ENCODE measurements at places on chromosomes 4 and X.
A peak's percentile ranks its signal among the peaks of the same experiment; 100 is the strongest.

GRCh38 chr4:48668254-48669017 lies 111.6 kb downstream of the FRYL start:
- DNase-seq: no peak

DNA sequence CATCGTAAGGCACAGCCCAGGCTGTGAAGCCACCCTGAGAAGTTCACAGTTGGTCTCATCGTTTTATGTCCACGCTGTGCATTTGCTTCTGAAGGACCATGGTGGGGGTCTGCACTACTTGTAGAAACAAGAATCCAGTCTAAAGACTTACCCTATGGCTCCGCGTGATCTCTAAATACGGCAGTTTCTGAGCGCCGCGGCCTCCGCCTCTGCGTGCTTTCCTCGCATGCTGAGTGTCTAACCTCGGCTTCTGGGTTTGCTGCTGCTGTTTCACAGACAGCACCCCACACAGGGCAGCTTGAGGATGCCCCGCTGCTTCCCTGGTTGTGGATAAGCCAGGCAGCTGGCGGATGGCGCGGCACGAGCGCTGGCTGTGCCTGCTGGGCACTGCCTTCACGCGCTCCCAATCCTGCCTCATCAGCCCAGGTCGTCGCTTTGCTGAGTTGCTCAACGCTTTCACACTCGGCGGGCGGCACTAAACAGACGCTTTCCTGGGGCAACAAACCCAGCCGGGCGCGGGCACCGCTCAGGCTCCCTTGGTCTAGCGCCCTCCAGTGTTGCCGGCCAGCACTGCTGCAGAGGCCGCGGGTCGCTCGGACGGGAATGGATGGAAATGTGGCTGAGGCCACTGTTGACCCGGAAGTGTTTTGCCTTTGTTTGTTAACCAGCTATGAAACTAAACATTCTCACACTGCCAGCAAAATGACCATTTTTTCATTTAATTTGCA lies 39.2 kb downstream of the FGFRL1 start:
- DNase-seq: no peak

DNA sequence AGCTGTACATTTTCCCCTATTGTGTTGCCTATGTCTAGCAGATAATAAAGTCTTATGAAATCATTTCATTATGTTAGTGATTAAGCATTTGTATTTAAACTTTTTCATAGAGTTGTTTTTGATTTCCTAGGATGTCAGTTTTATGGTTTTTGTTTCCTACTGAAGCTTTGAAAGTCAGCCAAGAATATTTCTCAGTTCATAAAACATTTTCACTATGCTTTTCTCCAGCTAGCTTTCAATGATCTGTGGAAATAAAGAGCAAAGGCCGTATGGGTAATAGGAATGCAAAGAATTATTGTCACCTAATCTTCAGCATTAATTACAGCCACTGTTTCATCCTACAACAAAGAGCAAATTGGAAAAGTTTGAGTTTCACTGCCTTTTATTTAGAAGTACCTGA lies 145.7 kb upstream of the NUDT6 start:
- no peak for DNase-seq

GRCh38 chr4:46081248-46081647 lies 42.6 kb downstream of the GABRG1 start:
- DNase-seq: no peak

- no peak for DNase-seq
Observed at GRCh38 chr4:77125961-77126360, 31.0 kb upstream of the CCNG2 start.

DNA sequence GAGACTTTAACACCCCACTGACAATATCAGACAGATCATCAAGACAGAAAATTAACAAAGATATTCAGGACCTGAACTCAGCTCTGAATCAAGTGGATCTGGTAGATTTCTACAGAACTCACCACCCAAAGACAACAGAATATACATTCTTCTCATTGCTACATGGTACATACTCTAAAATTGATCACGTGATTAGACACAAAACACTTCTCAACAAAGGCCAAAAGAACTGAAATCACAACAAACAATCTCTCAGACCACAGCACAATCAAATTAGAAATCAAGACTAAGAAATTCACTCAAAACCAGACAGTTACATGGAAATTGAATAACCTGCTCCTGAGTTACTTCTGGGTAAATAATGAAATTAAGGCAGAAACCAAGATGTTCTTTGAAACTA lies 49.6 kb downstream of the DACH2 start:
- no peak for DNase-seq

GRCh38 chrX:31331928-31332327 lies 260.1 kb upstream of the FTHL17 start:
- DNase-seq: no peak

DNA sequence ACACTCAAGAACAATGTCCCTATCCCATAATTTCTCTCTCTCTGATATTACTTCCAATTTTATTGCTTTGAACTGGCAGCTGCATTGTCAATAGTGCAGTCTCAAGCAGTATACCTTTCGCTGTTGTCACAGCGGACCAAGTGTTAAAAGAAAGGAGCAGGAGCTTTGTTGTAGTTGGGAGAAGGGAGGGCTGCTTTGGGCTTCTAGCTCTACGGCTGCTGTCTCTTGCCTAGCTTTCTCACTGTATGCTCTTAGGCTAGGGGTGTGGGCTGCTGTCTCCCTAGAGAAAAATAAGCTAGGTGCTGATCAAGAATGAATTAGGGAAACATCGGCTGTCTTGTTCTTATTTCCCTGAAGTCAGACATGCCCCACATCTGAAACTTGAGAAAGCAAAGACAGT lies 52.5 kb downstream of the TRPC5OS start:
- no peak for DNase-seq

GRCh38 chr4:165541851-165542459 lies 163.1 kb downstream of the CPE start:
- no peak for DNase-seq

DNA sequence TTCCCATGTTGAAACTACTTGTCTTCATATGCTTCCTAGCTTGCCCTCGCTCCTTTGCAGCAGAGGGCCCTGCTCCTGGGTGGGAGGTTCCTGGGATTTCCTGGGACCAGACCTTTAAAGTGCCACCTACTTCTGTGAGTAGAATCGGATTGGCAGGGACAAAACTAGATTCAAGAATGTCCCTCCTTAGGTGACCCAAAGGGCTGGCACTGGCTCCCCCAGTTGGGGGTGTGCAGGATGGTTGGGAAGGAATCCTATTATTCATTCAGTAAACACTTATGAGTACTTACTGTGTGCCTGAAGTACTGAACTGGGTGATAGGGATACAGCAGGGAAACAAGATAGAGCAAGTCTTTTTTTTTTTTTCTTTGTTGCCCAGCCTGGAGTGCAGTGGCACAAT lies 2.6 kb upstream of the KANTR start:
- no peak for DNase-seq

- no peak for DNase-seq
Observed at GRCh38 chrX:42680666-42681065, 97.3 kb downstream of the PPP1R2C start.

- DNase-seq: no peak
Observed at GRCh38 chr4:129515356-129515755, 419.4 kb downstream of the C4orf33 start.

GRCh38 chr4:48944756-48945241 lies 38.2 kb upstream of the OCIAD2 start:
- DNase-seq: peak; percentile 10

DNA sequence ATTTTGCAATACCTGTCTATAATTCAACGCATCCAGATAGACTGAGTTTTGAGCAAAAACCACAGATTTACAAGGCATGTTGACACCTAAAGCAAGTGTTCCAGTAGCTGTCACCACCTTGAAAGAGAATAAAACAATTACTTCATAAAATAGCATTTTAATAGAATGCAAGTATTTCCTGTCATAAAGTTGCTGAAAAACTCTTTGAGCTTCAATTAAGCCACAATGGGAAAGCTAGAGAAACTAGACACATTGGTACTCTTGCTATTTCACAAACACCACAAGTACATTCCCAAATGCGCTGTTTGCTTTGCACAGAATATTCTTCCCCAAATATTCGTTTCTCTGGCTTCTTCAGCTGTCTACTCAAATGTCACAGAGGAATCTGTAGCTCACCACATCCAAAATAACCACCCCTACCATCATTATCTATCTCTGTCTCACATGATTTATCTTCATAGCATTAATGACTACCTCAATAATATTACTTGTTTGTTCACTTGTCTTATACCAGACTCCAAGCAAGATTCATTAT lies 70.3 kb downstream of the DDX60 start:
- DNase-seq: no peak

GRCh38 chr4:123506011-123506695 lies 109.6 kb downstream of the SPRY1 start:
- no peak for DNase-seq

DNA sequence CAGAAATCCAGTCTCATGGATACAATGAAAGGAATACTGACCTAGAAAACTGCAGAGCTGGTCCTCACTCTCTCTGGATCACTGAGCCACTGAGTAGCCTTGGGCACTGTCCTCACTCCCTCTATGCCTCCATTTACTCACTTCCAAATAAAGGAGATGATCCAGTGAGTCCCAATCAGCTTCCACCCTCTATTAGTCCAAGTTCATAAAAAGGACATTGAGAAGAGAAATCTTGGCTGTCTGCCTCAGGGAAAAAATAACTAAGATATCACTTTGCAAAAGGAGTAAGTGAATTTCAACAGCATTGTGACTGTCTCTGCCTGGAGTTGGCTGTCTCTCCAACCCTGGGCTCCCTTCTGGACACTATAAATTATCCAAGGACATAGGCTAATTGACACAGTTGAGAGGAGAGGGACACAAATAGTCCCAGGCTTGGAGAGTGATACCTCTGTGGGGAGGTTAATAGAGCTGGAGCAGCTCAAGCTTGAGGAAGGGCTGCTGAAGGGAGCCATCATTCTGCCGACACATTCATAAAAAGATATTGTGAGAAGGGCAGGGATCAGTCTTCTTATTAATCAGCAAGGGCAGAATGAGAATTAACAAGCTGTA lies 572.3 kb downstream of the RAB28 start:
- no peak for DNase-seq

GRCh38 chr4:73864365-73864764 lies 4.8 kb upstream of the CXCL1 start:
- no peak for DNase-seq

- DNase-seq: no peak
Observed at GRCh38 chrX:10769696-10770619, 149.6 kb upstream of the MID1 start.

GRCh38 chr4:114385195-114385985 lies 213.2 kb upstream of the UGT8 start:
- DNase-seq: no peak

GRCh38 chrX:2266445-2267349 lies 234.1 kb downstream of the DHRSX start:
- no peak for DNase-seq

DNA sequence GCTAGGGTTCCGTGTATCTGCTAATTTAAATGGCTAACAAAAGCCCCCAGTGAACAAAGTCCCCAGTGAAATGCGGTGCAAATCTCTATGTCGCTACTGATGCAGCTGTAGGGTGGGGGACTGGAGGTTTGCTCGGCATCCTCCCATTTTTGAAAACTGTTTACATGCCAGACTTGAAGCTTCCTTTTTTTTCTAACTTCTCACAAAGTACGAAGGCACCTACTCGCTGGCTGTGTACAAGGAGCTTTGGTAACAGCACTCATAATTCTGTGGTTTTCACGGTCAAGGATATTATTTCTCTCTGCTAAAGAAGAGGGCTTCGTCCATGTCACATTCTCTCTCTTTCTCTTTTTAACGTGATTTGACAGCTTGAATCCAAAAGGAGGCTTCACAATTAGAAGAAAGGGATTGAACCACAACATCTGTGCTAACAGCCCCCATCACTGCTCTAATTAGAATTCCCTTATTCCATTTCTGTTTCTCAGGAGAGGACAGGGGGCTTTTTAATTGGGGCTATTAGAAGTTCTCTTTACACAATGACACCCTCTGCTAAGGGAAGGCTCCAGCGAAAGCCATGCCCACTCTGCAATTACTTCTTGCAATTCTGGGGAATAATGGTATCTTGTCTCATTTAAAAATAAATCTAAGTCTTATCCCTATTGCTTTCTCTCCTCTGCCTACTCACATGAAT lies 46.7 kb downstream of the TMEM156 start:
- no peak for DNase-seq

DNA sequence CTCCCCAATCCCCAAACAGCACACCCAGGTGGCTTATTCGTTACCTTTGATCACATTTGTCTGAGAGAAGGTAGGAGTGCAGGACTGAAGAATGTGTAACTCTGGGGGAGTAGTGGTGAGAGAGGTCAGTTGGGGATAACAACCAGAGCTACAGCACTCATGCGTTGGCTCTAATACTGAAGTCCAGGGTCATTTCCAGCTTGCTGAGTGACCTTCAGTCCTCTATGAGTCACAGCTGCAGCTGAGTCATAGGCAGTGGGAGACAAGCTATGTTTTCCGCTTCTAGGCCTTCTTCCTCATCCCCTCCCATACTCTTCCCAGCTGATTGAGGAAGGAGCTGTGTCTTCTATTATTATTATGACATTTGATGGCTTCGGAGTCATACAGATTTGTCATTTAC lies 31.6 kb upstream of the CT47C1 start:
- DNase-seq: no peak

GRCh38 chr4:118344801-118345200 lies 8.0 kb downstream of the PRSS12 start:
- no peak for DNase-seq

DNA sequence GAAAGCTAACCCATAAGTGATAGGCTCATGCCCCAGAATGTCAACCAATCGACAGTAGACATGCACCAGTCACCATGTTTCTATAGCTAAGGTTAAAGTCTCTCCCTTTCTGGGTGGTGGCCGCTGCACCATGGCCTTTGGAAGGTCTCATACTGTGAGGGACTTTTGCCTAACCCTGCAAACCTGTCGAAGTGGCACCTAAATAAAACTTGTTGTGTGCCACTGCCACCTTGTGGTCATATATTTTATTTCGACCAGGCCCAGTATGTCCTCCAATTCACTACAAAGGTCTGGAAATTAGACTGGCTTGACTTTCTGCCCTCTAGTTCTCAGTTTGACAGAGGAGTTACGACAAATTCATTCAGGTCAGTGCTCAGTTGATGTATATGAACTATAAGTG lies 163.1 kb downstream of the SMARCA1 start:
- DNase-seq: no peak

GRCh38 chr4:111115881-111116280 lies 493.0 kb upstream of the PITX2 start:
- no peak for DNase-seq

- no peak for DNase-seq
Observed at GRCh38 chr4:10019521-10020051, 1.7 kb downstream of the SLC2A9 start.

- no peak for DNase-seq
Observed at GRCh38 chrX:88990882-88991582, 244.0 kb downstream of the CPXCR1 start.

DNA sequence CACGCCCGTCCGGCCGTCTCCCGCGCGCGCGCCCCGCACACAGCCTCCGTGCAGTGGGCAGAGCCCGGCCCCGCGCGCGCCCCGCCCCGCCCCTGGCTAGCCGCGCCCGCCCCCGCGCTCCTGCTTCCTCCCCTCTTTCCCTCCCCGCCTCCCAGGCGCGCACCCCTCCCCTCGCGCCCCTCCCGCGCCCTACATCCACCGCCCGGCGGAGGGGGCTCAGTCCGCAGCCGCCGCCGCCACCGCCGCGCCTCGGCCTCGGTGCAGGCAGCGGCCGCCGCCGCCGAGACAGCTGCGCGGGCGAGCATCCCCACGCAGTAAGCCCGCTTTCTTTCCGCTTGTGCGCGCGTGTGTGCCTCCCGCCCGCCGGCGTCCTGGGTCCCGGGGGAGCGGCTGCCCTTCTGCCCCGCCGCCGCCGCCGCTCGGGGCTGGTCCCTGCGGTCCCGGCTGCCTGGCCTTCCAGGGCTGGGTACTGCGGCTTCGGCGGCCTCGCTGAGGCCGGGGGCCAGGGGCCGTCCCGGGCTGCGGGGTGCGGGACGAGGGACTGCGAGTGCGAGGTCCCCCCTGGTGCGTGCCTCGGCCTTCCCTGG lies at the start of gene FHL1:
Gene FHL1 (plus strand): TSS at position 219 of the 587 bp plus-strand sequence.
- DNase-seq: no peak

GRCh38 chr4:6500481-6501140 lies 28.2 kb upstream of the PPP2R2C start:
- DNase-seq: no peak
